ENCODE measurements at places on chromosomes 5 and 9.

GRCh38 chr5:17238521-17239041, 21.1 kb downstream of the BASP1 start:
- DNase-seq: peak; percentile 64

DNA sequence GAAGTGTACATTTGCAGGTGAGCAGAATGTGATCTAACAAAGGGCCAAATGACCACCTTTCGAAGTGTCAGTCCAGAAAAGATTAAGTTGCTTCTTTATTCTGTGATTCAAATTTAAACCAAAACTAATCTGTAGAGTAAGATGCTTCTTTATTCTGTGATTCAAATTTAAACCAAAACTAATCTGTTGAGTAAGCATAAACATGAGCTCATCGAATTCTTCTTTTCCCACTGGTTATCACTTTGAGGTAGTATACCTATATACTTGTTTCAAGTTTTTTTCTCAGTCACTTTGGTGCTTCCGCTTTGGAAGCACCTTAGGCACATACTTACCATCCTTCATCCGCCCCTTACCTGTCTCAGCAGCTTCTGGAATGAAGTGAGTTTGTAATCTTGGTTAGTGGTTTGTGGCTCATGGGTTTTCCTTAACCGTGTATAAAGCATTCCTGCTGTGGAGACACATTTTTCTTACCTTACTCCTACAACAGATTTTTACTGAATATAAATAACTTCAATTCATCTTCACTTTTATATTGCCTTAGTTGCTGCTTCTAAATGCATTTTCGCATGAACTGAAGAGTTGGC, 40.7 kb upstream of the CTXN3 start:
- peak; percentile 9 for DNase-seq

GRCh38 chr5:158676642-158677469, 422.9 kb downstream of the EBF1 start:
- DNase-seq: no peak

DNA sequence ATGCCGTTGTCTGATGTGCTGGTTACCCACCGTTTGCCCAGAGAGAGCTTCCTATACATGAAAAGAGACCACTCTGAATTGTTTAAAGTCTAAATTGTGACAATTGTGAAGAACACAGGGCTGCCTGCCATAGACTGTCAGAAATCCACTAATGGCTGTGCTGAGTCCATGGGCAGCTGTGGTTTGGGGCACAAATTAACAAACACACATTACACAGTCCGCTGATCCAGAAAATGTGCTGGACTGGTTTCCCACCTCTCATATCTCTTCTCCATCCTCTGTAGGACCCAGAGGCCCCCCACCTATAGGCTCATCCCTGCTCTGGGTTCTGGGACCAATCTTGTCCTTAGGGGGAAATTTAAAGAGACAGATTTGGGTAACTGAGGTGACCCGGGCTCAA, 19.0 kb upstream of the LIFR start:
- DNase-seq: no peak

DNA sequence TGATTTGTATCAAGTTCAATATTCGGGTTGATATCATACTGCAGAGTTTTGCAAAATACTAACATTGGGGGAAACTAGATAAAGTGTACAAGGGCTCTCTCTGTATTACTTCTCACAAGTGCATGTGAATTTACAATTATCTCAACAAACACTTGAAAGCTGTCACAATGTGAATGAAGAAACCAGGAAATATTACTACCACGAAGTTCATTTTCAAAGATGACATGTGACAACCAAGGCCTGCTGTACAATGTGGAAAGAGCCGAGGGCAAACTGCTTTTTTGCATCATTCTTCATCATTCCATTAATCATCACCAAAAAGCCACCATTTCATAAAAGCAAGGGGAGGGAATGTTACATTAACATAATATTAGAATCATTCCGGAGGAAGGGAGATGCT, 310.0 kb downstream of the GLIS3 start:
- DNase-seq: no peak

DNA sequence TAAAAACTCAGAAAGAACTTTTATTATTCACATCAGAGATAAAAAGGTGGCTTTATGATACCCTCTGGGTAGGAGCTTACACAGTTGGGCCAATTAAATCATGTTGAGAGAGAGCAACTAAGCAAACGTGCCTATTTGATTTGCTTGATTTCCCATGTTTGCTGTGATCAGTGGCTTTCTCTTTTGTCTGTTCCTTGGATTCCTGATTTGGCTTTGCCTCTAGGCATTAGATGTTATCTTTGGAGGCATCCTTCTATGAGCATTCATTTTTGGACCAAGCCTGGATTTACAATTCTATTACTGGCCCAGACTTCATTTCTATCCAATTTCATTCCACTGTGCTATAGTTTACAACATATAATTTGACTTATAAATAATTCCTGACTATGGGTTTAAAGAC, 35.9 kb downstream of the VCAN start:
- peak; percentile 62 for DNase-seq

DNA sequence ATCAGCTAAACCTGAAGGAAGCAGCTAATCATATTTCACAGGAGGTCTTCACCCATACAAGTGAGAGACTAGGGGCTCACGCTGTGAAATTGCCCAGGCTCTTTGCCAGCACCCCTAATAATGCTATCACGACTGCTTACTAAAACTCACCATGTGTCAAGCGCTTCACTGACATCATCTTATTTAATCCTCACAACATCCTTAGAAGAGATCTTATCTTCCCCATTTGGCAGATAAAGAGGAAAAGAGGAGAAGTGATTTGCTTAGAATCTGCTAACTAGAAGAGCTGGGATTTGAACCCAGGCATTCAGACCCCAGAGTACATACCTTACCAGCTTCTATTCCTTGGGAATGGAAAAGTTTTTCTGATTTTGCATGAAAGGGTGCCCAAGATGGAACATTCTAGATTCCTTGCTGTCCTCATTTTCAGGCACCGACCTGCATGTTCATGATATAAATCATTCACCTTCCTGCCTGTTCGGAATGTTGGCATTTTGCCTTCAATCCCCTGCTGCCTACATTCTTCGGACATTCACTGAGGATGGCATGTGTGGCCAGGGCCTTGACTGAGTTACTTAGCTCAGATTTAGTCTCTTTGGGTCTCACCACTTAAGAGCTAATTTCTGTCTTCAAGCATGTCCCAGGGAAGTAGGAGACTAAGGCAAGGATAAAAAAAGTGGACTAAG, 88.1 kb downstream of the SH3TC2 start:
- peak; percentile 89 for DNase-seq

DNA sequence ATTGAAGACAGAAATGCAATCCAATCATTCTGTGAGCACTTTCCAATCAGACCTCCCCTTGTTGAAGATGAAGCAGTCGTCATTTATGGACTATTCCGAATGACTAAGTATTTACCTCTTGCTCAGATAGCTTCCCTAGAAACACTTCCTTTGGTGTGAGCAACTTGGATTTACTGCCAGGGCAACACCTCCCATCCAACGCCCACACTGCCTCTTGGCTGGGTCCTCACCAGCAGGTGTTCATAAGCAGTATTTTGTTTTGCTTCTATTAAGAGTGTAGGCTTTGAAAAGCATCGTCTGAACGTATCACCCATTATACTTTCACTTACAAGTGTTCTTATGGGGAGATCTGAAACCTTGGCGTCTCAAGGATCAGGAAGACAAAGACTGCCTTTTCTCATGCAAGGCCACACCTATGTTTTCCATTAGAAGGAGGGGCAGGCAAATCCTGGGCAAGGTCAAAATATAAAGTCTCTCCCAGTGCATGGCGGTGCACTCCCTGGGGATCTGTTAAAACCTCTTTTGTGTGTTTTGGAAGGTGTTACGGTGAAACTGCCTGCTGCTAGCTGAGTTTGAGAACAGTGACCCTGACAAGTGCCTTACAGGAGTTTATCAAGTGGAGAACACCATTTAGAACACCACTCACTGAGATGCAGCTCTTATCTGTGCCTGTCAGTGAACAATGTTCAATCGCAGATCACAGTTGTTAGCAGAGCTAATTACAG, 10.6 kb upstream of the MARCHF3 start:
- DNase-seq: peak; percentile 41

- peak; percentile 91 for DNase-seq
Measured at GRCh38 chr9:124306098-124306735, 48.5 kb downstream of the NEK6 start.

DNA sequence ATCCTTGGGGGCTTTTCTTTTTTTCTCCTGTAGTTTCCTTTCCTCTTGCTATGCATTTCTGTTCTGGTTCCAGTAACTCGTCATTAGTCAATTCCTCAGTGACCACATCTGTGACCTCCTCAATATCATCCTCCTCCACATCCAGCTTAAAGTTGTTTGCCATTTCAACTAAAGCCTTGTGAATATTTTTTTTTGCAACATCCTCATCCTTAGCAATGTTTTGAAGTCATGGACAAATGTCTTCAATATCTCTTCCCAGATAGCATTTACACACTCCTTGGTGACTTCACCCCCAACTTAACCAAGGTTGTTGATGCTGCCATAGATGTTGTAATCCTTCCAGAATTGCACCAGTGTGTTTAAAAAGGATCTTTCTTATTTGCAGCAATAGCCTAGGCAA, 14.7 kb upstream of the ADRB2 start:
- no peak for DNase-seq

DNA sequence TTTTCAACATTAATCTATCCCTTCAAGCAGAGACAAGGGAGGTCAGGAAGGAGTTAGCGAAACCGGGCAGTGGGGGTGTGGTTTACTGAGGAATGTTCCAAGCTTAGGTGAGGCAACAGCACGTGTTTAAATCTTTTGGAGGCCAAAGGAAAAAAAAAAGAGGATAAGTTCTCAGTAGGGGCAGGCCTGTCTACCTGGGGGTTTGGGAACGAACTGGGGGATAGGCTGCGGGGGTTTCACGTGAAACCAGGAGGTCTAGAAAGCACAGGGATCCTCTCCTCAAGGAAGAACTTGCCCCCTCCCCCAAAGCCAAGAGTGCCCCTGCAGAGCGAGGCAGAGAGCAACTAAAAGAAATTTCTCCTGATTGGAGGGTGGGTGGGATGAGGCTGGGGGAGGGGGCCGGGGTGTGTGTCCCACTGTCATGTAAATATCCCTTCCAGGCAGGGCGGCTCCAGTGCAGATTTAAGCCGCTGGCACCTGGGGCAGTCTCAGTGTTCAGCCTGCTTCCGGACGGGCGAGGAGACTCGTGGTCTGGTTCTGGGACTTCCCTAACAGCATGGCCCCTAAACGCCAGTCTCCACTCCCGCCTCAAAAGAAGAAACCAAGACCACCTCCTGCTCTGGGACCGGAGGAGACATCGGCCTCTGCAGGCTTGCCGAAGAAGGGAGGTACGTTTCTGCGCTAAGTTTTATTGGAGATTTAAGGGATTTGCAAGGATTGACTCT, 5.5 kb upstream of the SET start:
- peak; percentile 34 for DNase-seq

DNA sequence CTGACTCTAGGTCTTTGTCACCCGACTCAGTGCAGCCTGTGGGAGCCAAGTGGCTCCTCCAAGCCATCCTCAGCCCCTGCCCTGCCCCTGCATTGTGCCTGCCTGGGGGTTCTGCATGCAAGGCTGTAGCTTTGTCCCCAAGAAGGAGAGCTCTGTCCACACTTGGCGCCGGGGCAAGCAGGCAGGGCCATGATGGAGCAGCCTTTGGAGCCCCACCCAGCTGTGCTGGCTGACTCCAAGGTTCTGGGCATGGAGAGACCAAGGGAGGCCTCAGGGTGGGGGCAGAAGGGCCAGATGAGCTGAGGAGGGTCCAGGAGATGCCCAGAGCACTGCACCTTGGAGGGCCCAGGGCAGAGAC, 226.2 kb downstream of the CACNA1B start:
- DNase-seq: no peak

DNA sequence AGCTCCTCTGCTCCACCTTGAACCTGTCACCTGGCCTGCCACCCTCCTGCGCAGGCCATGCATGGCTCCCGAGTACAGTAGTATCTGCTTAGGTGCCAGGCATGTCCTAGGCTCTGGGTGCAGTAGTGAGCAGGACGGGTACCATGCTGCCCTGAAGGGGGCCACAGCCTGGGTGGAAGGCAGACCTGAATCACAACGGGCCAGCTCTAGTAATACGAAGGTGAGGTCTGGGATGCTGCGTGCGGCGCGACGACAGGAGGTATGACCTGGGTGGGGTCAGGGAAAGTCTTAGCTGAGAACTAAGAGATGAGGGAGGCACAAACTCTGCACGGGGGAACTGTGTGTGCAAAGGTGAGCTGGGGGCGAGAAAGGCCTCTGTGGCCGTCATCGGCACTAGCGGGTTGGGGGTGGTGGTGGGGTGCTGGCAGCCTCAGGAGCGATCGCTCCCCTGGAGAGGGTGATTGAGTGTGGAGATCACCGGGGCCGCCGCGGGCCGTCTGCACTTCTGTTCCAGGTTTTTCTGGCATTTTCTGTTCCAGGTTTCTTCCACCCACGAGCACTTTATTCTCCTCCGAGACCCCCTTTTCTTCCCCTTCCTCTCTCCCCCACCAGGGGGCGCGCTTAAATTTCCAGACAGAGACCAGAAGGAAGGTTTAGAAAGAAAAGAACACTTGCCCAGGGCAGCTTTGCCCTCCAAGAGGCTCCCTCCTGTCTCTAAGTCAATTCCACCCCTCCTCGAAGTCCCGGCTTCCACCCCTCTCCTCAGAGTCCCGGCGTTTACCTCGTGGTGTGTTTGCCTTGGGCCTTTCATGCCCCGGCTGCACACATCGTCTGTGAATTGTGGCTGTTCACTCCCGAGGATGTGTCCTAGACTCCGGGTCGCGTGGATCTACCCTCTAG, 15.1 kb downstream of the PDLIM4 start:
- DNase-seq: peak; percentile 41

DNA sequence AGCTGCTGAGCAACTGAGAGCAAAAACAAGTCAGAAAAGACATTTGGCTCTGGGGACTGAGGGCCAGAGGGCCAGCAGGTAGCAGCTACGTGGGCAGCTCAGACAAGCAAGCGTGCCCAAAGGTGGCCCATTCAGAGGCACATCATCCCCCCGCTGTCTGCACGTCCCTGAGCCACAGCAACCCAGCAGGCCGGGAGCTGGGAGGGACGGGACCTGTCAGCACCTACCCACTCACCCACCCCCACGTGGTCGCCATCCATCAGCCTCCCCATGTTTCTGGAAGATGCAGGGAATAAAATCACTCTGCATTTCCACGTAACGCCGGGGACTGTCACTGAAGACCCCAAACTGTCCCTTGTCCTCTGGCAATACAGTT, 167.8 kb downstream of the COL23A1 start:
- no peak for DNase-seq

- DNase-seq: no peak
Measured at GRCh38 chr5:159814805-159815585, 101.3 kb upstream of the ADRA1B start.

DNA sequence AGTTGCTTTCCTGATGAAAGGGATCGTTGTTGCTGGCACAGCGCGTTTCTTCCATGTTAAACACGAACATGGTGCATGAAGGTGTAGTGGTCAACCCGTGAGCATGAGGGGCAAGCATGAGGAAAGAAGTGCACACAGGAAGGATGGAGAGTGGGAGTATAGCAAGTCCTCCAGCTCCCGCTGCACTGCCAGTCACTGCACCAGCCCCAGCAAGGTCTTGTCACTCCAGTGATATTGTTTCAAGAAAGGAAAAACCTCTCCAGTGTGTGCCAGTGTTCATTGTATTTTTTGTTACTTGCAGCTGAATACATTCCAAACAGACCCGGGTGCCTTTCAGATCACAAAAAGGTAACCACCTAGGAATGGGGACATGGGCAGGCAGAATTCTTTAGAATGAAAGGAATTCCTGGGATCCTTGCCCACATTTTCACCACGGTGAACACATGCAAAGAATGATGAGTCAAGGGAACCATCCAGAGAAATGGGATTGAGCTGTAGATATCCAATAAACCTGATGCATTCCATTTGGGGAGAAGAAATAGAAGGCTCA, 186.3 kb downstream of the AOPEP start:
- peak; percentile 99 for DNase-seq

- DNase-seq: no peak
Measured at GRCh38 chr5:107636555-107636954, 34.2 kb downstream of the EFNA5 start.
